ENCODE measurements at places on chromosomes 6 and 20.

DNA sequence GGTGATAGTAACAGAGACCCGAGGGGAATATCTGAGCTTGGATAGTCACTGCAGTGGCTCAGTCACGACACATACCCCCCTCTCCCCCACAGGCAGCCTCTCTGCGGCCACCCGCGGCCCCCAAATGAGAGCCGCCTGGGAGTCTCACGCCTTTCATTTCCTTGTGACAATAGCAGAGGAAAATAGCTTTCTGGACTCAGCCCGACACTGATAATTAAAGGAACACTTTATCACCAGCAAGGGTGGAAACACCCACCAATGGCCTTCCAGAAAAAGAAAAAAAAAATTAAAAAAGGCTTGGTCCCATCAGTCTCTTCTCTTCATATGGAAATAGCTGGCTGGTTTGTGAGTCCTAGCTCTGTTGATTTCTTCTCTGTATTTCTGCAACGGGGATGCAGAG lies 35.1 kb upstream of the KCNG1 start:
- DNase-seq = no peak

DNA sequence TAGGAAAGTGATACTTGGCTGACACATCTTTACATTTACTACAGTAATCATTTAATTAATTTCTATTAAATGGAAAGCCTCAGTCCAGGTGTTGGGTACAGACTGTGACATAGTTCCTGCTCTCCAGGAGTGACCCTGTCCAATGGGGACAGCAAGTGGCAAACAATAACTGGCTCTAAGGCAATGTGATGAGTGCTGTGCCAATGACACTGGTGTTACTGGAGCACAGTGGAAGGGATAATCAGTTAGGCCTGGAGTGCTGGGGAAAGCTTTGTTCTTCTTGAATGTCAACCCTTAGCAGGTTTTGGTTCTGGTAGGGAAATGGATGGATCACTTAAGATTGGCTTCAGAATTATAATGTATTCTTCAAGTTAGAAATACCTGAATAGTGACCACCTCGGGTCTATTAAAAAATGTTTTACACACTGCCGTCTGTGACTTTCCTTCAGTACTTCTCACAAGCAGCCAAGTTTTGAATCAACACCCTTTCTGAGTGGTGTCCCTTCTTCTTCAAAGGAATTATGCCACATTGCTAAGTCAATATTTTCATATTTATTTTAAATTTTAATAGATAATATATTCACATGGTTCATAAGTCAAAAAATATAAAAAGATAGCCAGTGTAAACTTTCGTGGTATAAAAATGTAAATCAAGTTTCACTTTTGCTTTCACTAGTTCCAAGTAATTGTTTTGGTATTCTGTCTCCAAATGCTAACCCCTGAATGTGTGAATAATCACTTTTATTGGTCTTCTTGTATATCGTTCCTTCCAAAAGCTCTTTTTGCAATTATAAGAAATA lies 9.6 kb downstream of the CMTR1 start:
- DNase-seq = no peak

- DNase-seq = no peak
Measured at GRCh38 chr6:107712665-107713551, 111.2 kb downstream of the SCML4 start.

- no peak for DNase-seq
Measured at GRCh38 chr6:169199625-169200335, 53.9 kb downstream of the THBS2 start.

GRCh38 chr6:7535498-7535897 lies 6.0 kb upstream of the DSP start:
- DNase-seq = no peak

All from cortex of kidney (tissue), 1 donor.